ENCODE measurements at places on chromosomes 7 and 10. TPM values are rescaled to one million over a fixed set of nuclear protein-coding genes. Genes with fewer than 3 reads are reported as not detected.

ATP6V0A4 gene
- total RNA-seq, result 11.5 TPM

SPDYE6 gene
- total RNA-seq, result not detected

EGFR gene
- 97.1 TPM for total RNA-seq

IFIT1B gene
- total RNA-seq, result not detected

JCAD gene
- 8.2 TPM for total RNA-seq

Data from renal cortical epithelial cell (primary cell).